ENCODE measurements at places on chromosomes 7 and 10. TPM values are rescaled to one million over a fixed set of nuclear protein-coding genes. Genes with fewer than 3 reads are reported as not detected.

Gene CNOT4
- 16.6 TPM for total RNA-seq

Gene PRPS1L1
- total RNA-seq, result not detected

Gene MKX
- total RNA-seq, result 27.5 TPM

Gene TSPAN12
- 7.4 TPM for total RNA-seq

Gene MOGAT3
- total RNA-seq, result not detected

Gene TMEM213
- total RNA-seq, result not detected

Gene TAX1BP1
- 68.1 TPM for total RNA-seq

Gene ZNF853
- 0.05 TPM for total RNA-seq

GRCh38 chr7:90900628-90901356 is 304.7 kb downstream of the CDK14 start:
- no peak for DNase-seq

DNA sequence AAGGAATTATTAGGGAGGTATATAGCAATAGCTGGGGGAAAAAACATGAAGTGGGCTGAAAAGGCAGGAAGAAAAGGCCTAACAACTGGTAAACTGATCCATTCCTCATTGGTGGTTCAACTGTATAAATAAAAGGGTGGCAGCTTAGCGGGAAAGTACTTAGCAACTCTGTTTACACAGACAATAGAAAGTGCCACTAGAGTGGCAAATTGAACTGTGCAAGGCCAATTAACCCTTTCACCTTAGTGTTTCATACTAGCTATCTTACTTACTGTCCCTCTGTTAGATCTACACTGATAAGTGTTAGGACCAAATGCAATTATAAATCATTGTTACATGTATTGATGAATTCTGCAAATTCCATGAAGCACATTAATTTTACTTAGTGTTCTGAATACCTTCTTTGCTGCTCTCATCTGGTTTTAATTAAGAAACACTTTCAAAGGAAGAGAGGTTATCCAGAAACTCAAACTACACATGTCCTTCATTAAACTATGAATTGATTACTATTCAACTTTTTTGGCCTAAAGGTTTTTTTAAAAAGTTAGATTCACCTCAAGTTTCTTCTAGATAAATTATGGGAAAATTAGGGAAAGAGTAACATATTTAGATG is 28.0 kb downstream of the DNAJC1 start:
- DNase-seq, result no peak

DNA sequence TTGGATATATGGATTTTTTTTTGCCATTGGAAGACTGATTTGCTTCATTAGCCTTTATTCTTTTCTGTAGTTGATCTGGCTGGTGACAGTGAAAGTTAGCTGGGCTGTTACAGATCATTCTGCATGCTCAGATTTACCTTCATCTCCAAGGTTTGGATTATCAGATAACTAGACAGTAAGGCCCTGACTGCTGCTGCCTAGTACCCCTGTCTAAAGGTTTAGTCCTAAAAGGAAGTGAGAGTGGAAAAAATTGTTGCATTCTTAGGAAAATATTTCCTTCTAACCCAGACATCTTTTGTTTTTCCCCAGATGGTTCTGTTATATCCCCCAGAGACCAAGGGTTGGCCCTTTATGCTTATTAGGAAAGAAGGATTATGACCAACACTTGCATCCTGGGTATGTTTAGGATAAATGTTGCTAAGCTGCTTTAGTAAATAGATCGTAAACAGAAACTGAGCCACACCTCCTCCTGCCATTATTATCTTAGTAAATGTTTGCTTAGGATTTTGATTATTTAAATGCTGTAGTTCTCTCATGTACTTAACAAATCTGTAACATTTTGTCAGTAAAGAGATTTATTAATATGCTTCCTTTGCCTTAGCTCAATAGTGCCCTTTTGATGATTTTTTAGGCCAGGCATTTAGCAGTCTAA is 44.4 kb downstream of the MCU start:
- no peak for DNase-seq

DNA sequence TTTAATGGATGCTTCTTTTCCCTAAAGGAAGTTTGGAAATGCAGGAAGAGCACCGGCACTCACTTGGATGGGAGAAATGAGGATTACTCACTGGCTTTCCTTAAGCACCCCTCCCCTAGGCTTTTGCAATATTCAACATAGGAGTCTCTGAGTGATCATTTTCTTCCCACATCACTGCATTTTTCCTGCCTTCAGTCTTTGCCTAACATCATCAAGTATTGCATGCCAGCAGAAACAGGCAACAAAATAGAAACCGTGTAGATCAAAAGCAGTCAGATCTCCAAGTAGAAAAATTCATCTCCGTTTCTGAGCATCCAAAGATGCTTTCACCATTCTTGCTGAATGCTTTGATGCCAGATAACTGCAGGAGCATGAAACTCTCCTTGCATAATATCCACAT is 119.9 kb downstream of the ADCYAP1R1 start:
- DNase-seq, result no peak

DNA sequence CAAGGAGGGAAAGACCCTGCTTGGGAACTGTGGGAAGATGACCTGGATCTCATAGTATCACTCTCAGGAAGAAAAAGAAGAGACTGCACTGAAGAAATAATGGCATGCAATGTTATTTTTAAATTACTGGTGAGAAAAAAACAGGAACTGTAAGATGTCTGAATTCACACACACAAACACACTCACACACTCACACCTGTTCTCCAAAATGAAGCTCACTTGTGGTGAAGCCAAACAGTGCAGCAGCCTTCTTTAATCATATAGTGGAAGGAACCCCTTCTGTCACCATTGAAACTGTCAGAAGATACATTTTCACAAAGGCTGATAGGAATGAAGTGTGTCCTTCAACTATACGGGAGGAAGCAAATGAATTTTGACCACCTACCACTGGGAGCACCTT is 156.5 kb upstream of the GHITM start:
- DNase-seq, result no peak

GRCh38 chr10:88181902-88182600 is 318.6 kb downstream of the PTEN start:
- DNase-seq, result no peak

- DNase-seq, result no peak
These were observed 136.8 kb downstream of the MDFIC start for GRCh38 chr7:115058726-115059125.

GRCh38 chr7:112881-113280 is 79.5 kb upstream of the FAM20C start:
- no peak for DNase-seq

GRCh38 chr10:83539528-83540308 is 599.6 kb upstream of the GHITM start:
- DNase-seq, result no peak

GRCh38 chr10:84428711-84429110 is 100.3 kb downstream of the CCSER2 start:
- DNase-seq, result no peak

DNA sequence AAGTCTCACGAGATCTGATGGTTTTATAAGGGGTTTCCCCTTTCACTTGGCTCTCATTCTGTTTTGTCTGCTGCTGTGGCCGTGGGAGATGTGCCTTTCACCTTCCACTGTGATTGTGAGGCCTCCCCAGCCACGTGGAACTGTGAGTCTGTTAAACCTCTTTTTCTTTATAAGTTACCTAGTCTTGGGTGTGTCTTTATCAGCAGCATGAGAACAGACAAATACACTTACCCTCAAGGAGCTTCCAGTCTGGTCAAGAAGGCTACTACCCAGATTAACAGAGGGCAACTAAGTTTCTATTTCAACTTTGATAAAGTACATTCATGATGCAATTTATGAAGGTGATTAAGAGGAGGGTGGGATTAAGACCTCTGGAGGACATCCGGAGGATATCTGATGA is 13.1 kb downstream of the SMKR1 start:
- DNase-seq, result no peak

DNA sequence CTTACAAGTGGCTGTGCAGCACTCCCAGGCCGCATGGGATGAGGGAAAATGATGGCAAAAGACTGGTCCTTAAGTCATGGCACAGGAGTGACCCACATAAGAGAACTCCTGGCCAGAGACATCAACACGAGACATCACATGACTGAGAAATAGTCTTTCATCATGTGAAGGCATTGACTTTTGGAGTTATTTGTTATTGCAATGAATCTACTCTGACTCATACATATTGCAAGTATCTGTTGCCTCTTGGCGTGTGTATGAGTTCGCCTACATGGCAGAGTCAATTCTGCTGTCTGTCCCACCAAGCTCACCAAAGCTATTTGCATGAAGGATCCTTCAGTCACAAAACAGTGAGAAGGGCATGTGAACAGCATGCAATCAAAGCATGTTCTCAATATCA is 59.7 kb upstream of the HABP2 start:
- no peak for DNase-seq

DNA sequence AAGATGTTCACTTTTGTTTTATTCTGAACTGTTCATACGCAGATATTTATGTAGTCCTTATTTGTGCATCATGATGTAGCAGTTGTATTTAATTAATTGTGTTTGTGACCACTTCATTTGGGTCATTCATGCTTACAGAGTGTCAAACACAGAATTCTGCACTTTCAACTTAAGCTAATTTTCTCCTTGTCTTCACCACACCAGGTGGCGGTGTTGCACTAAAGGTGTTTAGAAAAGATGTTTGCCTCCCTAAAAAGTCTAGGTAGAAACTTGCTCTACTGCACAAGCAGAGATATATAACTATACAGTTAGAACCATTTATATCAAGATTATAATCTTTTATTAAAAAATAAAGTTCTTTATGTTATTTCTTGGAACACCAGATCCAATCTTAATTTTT is 1.3 kb upstream of the TAS2R38 start:
- DNase-seq, result peak; percentile 28

DNA sequence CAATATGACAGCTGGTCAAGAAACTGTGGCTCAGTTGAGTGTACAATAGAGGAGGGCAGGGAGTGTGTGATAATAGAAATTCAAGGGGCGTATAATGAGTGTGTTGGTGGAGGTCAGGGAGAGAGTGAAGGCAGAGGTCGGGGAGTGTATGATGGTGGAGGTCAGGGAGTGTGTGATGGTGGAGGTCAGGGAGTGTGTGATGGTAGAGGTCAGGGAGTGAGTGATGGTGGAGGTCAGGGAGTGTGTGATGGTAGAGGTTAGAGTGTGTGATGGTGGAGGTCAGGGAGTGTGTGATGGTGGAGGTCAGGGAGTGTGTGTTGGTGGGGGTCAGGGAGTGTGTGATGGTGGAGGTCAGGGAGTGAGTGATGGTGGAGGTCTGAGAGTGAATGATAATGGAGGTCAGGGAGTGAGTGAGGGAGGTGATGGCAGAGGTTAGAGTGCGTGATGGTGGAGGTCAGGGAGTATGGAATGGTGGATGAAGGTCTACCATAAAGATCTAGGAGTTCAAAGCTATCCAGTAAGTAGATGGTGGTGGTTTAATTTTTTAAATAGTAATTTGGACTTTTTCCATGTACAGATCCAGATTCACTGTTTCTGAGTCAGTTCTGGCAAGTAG is 57.7 kb upstream of the TNS3 start:
- no peak for DNase-seq

- no peak for DNase-seq
These were observed 98.1 kb upstream of the RSU1 start for GRCh38 chr10:16915300-16915699.

- DNase-seq, result no peak
These were observed 122.2 kb upstream of the MGMT start for GRCh38 chr10:129344731-129345355.

Data from HCT116 (cell line).